GM23338 (cell line): ENCODE measurements at places on chromosomes 11 and 22.

GRCh38 chr11:58046231-58046630 is 15.5 kb downstream of the OR6Q1 start:
- H3K27me3 ChIP-seq, result no peaks in the 10 kb centered on the region
- no peak overlapping the region for H3K27ac ChIP-seq
- H3K4me1 ChIP-seq, result no peaks in the 10 kb centered on the region
- DNase-seq, result no peak
- H3K36me3 ChIP-seq, result no peaks in the 10 kb centered on the region

GRCh38 chr22:32708830-32709229 is 92.7 kb upstream of the TIMP3 start:
- peaks cover 8% of the 10 kb centered on the region; the same call in 1 of the 2 replicates for H3K36me3 ChIP-seq
- no peak overlapping the region for H3K4me3 ChIP-seq
- no peaks in the 10 kb centered on the region for H3K27me3 ChIP-seq
- H3K27ac ChIP-seq, result no peak overlapping the region
- DNase-seq, result no peak
- no peaks in the 10 kb centered on the region for H3K4me1 ChIP-seq

GRCh38 chr11:78226684-78227680 is 38.3 kb downstream of the USP35 start:
- no peak overlapping the region for H3K4me3 ChIP-seq
- no peak overlapping the region for H3K27ac ChIP-seq
- no peaks in the 10 kb centered on the region for H3K36me3 ChIP-seq
- DNase-seq, result no peak
- H3K27me3 ChIP-seq, result no peaks in the 10 kb centered on the region

DNA sequence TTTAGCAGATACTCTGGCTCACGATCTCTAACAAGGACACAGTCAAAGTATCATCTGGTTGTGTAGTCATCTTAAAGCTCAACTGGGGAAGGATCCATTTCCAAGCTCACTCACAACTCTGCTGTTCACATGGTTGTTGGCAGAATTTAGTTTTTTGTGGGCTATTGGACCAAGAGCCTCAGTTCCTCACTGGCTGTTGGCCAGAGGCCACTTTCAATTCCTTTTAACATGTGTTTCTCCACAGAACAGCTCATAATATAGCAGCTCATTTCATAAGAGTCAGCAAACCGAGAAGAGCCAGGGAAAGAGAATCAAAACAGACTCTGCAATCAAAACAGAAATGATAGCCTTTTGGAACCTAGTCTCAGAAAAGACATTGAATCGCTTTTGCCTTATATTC is 22.6 kb downstream of the IZUMO1R start:
- no peak overlapping the region for H3K4me3 ChIP-seq
- no peak for DNase-seq
- no peaks in the 10 kb centered on the region for H3K4me1 ChIP-seq
- no peaks in the 10 kb centered on the region for H3K27me3 ChIP-seq
- no peaks in the 10 kb centered on the region; the same call in 1 of the 2 replicates for H3K36me3 ChIP-seq

GRCh38 chr11:73028611-73029010 is 113.5 kb downstream of the FCHSD2 start:
- no peak overlapping the region for H3K27ac ChIP-seq
- H3K4me1 ChIP-seq, result peaks cover 10% of the 10 kb centered on the region
- no peak for DNase-seq
- no peaks in the 10 kb centered on the region for H3K27me3 ChIP-seq
- no peaks in the 10 kb centered on the region; the same call in 1 of the 2 replicates for H3K36me3 ChIP-seq
- no peak overlapping the region for H3K4me3 ChIP-seq

GRCh38 chr11:7490054-7490453 is 4.7 kb downstream of the OLFML1 start:
- H3K27me3 ChIP-seq, result no peaks in the 10 kb centered on the region
- H3K36me3 ChIP-seq, result no peaks in the 10 kb centered on the region
- H3K27ac ChIP-seq, result no peak overlapping the region
- no peak overlapping the region for H3K4me3 ChIP-seq
- peaks cover 10% of the 10 kb centered on the region for H3K4me1 ChIP-seq

- peaks cover 7% of the 10 kb centered on the region for H3K4me1 ChIP-seq
- H3K4me3 ChIP-seq, result peak overlapping the region; percentile 76
- peaks cover 26% of the 10 kb centered on the region for H3K27me3 ChIP-seq
- no peaks in the 10 kb centered on the region; the same call in 1 of the 2 replicates for H3K36me3 ChIP-seq
Observed at GRCh38 chr11:47979378-47980087, 826 bp upstream of the PTPRJ start.

GRCh38 chr11:75814363-75814676 is 690 bp upstream of the UVRAG start:
- H3K36me3 ChIP-seq, result no peaks in the 10 kb centered on the region
- peaks cover 7% of the 10 kb centered on the region; the same call in 1 of the 2 replicates for H3K27me3 ChIP-seq
- DNase-seq, result no peak
- peak overlapping the region; percentile 48; the same call in 1 of the 2 replicates for H3K27ac ChIP-seq
- peak overlapping the region; percentile 93 for H3K4me3 ChIP-seq
